ENCODE measurements at places on chromosomes 2 and 18. TPM values are rescaled to one million over a fixed set of nuclear protein-coding genes. Genes with fewer than 3 reads are reported as not detected.

LYG2 gene
- not detected for total RNA-seq

ILKAP gene
- 42.4 TPM for total RNA-seq

NCKAP1 gene
- 114 TPM for total RNA-seq

MC4R gene
- total RNA-seq = not detected

CFAP53 gene
- total RNA-seq = 1.1 TPM

HNMT gene
- 62.0 TPM for total RNA-seq

RGPD4 gene
- not detected for total RNA-seq

GYPC gene
- 113 TPM for total RNA-seq

CHRNG gene
- total RNA-seq = 9.5 TPM

CD302 gene
- total RNA-seq = 19.2 TPM

RESP18 gene
- total RNA-seq = not detected

TDRD15 gene
- 0.06 TPM for total RNA-seq

OR6B2 gene
- not detected for total RNA-seq

Measured in metanephros (tissue), 2 donors.